ENCODE measurements at places on chromosomes 5 and 9.

- DNase-seq = no peak
Measured at GRCh38 chr9:86282979-86283535, 719 bp upstream of the ISCA1 start.

DNA sequence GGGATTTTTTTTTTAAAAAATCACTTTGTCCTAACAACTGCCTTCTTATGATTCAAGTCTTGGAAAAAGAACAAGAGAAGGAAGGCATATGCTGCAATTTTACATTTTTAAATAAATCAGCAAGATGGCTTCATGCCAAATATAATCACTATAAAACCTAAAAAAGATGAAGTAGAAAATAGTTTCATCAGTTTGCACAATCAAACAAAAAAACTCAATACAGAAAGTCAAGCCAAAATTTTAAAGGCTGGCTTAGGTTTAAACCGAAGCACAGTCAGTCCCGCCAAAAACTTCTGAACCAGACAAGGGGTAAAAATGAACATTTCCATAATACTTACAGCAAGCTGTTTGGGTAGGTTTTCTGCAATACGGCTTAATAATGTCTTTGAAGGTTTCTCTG, 57.3 kb downstream of the ZFR start:
- DNase-seq = no peak

GRCh38 chr5:69374911-69375446, 5.4 kb downstream of the RAD17 start:
- no peak for DNase-seq

DNA sequence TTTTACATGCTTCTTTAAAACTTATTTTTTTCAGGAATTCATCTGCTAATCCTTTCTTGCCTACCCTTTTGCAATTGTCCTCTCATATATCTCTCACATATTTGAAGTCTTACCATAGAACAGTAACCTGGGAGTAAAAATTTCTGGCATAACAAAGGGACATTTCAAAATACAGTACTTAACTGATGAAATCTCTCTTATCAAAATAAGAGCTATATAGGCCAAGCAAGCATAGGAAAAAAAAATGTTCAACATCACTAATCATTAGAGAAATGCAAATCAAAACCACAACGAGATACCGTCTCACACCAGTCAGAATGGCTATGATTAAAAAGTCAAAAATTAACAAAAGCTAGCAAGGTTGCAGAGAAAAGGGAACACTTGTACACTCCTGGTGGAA, 2062.7 kb upstream of the CDH6 start:
- DNase-seq = no peak

GRCh38 chr5:107251151-107251550, 419.6 kb downstream of the EFNA5 start:
- DNase-seq = no peak

GRCh38 chr9:82584349-82584863, 478.5 kb downstream of the RASEF start:
- DNase-seq = no peak

- no peak for DNase-seq
Measured at GRCh38 chr5:169223595-169223953, 77.4 kb downstream of the SLIT3 start.

- DNase-seq = no peak
Measured at GRCh38 chr5:93092349-93093105, 488.5 kb downstream of the NR2F1-AS1 start.

DNA sequence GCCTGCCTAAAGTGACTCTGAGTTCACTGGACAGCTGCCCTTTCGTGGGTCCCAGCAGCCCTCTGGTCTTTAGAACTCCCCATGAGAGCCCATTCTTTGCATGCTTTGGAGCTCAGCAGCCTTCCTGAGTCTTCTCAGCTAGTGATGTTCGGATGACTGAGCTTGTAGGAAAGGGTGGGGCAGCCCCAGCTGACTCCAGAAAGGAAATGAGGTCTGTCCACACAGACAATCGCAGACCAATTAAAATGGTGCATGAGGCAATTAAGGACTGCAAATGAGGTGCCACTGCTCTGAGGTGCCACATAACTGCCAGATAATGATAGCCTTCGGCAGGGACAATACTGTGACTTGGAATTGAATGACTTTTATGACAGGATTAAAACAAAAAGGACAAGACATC, 25.4 kb upstream of the TOMM5 start:
- DNase-seq = no peak

DNA sequence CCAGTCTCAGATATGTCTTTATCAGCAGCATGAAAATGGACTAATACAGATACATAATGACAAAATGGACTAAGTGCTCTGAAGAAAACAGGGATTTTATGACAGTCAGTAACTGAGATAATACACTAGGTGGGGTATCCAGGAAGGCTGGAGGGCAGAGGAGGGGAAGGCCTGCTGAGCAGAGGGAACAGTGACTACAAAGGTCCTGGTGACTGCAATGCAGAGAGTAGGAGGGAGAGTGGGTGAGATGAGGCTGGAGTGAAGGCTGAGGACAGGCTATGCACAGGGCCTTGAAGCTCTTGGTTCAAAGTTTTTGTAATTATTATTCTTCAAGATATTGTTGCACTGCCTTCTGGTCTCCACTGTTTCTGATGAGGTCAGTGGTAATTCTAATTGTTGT, 4.9 kb downstream of the ACOT12 start:
- DNase-seq = no peak

DNA sequence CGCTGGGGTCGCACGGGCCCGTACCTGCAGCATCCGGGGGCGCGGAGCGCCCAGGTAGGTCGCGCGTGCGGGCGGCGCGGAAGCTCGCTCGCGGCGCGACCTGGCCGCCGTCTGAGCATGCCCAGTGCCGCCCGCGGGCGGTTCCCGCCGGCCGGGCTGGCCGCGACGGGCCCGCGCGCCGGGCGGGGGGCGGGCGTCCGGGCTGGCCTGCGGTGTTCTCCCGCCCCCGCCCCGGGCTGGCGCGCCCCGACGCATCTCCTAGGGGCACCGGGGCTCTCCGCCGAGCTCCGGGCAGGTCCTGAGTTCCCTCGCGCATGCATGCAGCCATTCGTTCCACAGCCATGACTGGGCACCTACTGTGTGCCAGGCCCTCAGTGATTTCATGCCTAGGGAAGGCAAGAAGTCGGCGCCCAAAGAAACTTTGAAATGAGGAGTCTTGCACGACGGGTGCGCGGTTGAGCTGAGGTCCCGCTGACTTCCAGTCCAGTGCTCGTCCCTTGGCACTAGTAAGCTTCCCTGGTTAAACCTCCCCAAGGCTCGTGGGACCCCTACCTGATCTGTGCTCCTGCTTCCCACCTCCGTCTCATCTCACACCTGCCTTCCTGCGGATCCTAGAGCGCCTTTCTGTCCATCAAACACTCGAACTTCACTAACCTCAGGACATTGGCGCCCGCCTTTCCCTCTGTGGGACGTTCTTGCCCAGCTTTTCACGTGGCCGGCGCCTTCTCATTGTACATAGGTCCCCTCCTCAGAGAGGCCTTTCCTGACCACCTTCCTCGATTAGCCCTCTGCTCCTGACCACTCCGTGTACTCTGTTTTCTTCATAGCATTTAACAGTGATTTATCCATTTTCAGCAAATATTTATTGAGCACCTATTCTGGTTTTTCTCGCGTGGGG, at the start of gene PTPN3:
TSS of gene PTPN3 (minus strand) at position 113 of the 898 bp plus-strand sequence. CDS start 34,873 bp downstream, outside the sequence.
- DNase-seq = no peak

DNA sequence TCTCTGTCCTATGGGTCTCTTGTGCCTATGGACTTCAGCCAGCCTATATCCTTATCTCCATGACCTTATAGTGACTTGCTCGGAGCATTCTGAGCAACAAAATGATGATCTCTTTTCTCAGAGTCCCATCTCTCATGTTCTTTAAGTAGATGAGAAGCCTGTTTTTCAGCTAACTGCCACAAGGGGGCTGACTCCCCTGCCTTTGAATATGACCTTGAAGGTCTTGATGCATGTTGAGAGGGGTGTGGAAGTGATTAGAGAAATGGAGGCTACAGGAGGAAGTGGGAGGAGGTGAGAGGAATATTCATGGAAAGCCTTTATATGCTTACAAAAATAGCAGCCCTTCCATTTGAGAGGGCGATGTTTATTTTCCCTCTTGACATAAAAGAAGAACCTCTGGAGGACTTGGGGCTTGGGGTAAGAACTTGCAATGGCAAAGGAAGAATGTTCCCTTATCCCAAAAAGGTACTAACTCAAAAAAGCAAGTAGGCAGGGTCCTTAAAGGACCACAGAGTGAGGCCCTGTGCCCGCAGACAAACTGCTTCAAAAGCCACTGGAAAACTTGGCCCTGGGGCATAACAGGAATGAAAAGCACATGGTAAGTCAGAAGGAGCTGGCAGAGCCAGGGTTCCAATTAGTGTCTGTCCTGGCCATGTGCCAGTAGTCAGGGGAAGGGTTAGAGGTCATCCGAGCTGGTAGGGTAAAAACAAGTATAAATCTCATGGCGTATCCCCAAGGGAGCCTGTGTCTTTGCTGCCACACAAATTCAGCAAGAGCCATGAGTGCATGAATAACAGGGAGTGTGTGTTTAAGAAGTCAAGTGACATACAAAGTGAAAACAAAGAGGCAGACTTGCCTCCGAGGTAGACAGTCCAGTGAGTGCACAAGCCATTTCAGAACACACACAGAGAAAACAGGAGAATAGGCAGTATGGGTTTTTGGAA, 39.1 kb downstream of the FGD3 start:
- no peak for DNase-seq

GRCh38 chr5:118325931-118326330, 662.4 kb downstream of the DTWD2 start:
- DNase-seq = no peak

DNA sequence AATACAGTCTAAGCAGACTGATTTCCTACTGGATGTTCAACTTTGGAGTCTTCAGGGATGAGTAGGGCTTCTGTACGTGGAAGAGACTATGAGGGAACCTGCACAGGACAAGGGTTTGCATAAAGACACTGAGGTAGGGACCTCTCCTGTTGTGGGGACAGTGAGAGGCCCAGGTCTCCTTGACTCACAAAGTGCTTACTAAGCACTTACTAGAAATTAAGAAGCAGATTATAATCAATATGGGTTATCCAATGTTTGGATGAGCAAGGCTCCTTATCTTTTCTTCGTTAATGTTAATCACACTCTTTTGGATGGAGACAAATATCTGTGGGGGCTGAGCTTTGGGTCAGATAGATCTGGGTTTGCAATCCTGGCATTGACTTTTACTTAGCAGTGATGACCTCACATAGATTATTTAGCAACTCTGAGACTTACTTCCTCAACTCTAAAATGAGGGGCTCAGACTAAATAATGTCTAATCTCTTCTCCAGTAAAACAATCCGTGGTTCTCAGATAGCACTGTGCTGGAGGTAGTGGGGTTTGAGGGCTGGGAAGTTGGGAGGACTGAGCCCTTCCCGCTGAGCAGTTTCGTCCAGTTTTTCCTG, 45.9 kb downstream of the PDCD1LG2 start:
- no peak for DNase-seq

DNA sequence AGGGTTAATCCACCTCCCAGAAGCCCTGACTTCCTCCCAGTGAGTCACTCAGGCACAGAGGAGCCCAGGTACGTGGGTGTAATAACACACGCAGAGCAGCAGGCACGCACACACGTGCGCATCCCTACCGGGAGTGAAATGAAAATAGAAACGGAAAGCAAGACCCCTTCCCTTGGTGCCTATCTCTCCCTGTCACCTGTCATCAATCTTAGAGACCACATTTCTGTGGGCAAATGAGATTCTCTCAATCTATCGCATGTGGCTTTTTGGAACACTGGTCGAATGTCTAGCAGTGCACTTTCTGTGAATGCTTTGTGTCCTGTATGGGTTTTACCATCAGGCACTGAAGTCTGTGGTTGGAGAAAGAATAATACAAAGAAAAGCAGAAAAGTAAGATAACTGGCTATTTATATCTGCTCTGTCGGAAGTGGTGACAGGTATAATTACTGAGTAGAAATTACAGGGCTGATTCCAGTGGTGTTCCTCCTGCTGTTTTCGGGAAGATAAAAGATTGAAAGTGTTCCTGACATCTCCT, 137.7 kb upstream of the GRIA1 start:
- no peak for DNase-seq

GRCh38 chr5:123007754-123008153, 28.8 kb downstream of the PPIC start:
- DNase-seq = no peak

GRCh38 chr9:8030095-8030494, 230.5 kb upstream of the DMAC1 start:
- no peak for DNase-seq

GRCh38 chr5:123701511-123702200, 189.7 kb downstream of the CSNK1G3 start:
- DNase-seq = no peak

DNA sequence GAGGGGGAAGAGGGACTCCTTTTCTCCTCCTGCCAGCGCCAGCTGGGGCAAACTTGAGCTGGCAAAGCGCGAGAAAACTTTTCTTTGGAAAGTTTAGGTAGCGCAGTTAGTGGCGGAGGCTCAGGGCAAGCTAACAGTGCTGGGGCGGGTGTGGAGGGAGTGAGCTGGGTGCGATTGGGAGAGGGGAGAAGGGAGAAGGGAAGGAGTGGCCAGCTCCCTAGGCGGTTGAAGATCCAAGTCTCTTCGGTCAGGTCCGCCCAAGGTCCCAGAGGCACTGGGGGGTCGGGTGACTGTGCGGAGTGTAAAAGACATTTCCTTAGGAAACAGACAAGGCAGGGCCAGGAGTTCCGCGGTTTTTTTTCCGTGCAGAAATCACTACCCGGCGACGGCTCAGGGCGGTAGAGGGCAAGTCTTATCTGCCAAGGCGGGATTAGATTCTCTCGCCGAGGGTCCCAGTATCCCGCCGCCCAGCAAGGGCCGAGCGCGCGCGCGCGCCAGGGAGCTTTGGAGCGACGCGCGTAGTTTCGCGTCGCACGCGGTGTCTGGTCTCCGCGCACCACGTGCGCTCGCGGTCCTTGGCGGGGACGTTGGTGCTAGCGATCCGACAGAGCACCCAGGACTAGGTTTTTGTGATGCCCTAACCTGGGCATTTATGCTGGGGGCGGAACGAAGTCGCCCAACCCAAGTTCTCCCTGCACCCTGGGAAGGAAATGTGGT, 33.6 kb upstream of the NFIB start:
- DNase-seq = no peak

DNA sequence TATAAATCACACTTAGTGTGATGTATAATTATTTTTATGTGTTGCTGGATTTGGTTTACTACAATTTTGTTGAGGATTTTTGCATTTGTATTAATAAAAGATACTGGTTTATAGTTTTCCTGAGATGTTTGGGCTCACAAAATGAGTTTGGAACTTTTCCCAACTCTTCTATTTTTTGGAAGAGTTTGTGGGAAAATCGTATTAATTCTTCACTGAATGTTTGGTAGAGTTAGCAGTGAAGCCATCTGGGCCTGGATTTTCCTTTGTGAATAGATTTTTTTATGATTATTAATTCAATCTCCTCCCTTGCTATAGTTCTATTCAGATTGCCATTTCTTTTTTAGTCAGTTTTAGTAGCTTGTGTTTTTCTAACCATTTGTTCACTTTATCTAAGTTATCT, 201.7 kb upstream of the NFIL3 start:
- DNase-seq = no peak

Data from activated T-helper 1 cell treated with anti-CD3 and anti-CD28 coated beads, Interleukin-2, amount 50 U/mL, for 16 hours (primary cell).